ENCODE measurements at places on chromosomes 2 and 18.
A peak's percentile ranks its signal among the peaks of the same experiment; 100 is the strongest.

GRCh38 chr2:41963661-41964525, 83.9 kb upstream of the PKDCC start:
- DNase-seq, result peak; percentile 95

DNA sequence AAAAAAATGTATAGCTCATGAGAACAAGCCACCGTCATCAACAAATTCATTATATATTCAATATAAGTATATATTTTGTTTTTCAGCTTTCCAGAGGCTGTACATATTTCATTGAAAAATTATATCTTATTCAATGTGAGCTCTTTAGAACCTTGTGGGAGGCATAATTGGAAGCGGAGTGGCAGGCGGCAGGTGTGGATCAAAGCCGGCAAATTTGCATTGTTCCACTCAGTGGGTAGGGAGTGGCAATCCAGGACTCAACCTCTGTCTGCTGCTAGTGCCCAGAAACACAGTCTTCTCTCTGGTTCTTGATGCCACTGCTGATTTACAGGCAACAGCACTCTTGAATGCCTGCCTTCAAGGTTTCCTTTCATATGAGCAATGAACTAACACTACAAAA, 46.9 kb downstream of the GCA start:
- DNase-seq, result no peak

GRCh38 chr18:5620289-5620688, 76.5 kb upstream of the EPB41L3 start:
- no peak for DNase-seq

DNA sequence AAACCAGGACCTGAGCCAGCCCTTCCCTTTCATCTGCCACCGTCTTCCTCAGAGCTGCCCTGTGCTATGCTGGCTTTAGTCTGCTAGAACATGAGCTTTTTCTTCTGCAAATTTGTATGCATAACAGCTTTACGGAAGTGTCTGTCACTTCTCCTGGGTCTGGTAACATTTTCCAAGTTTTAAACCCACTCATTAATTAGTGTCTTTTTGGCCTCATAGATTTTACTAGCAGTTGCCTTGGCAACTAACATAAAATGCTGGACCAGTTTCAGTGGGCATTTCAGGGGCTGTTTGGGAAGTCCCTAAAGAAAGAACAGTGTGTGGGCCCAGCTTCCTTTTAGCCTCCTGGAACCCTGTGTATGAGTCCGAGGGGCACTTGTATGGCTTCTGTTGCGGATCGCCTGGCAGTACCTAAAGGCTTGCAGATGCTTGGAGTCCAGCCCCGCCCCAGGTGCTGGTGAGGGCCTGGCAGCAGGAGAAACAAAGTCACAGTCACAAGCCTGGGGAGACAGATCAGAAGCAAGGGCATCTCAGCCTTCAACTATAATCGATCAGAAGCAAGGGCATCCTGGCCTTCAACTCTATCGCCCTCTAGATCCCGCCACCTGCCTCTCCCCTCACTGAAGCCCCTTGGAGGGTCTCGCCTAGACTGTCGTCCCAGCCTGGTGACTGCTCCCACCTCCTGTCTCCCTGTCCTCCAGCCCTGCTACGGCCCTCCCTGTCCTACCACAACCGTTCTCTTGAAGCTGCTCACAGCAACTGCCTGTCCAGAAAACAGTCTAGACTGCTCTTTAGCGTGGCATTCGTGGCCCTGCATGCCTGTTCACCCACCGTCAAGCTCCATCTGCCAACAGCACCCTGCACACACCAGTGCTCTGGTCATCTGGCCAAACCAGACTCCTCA, 36.8 kb upstream of the MAPRE3 start:
- no peak for DNase-seq

- DNase-seq, result peak; percentile 54
Measured at GRCh38 chr2:232287316-232287715, 91.2 kb upstream of the ALPP start.

- no peak for DNase-seq
Measured at GRCh38 chr2:223801736-223802135, 35.6 kb downstream of the AP1S3 start.

DNA sequence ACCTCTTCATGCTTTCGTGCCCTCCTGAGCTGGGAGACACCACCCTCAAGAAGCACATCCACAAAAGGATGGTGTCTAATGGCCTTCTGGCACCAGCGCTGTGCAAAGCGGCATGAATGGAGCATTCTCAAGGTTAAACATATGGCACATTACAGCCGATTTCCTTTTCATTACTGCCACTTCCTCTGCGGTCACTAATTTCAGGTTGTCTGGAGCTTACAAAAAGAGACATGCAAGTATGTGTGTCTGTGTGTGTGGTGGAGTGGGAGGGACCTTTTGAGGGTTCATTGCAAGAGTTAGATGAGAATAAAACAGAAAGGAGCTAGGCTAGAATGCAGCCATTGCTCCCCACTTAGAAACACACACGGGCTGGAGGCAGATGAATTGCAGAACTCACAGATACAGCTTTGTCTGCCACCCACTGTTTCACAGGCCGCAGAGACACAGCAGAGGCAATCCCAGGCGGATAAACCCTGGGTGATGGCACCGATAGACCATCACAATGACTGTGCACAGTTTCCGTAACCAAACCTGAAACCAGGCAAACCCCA, 76.0 kb downstream of the TGIF1 start:
- no peak for DNase-seq

DNA sequence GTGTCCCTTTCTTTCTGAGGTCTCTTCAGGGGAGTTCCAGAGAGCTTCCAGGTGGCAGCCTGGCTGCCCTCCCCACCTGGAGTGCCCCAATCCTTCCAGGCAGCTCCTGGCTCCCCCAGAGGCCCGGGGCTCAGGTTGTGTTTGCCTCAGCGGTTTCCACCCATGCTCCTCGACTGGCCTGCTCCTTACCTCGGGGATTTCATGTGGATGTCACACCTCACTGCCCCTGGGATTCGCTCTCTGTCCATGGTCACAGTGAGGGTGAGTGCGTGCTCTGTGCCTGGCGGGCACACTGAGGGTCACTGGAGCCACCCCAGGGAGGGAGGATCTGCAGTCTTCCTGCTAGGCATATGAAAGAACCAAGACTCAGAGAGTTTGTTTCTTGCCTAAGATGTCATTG, 2.1 kb upstream of the TOGARAM2 start:
- peak; percentile 35 for DNase-seq

DNA sequence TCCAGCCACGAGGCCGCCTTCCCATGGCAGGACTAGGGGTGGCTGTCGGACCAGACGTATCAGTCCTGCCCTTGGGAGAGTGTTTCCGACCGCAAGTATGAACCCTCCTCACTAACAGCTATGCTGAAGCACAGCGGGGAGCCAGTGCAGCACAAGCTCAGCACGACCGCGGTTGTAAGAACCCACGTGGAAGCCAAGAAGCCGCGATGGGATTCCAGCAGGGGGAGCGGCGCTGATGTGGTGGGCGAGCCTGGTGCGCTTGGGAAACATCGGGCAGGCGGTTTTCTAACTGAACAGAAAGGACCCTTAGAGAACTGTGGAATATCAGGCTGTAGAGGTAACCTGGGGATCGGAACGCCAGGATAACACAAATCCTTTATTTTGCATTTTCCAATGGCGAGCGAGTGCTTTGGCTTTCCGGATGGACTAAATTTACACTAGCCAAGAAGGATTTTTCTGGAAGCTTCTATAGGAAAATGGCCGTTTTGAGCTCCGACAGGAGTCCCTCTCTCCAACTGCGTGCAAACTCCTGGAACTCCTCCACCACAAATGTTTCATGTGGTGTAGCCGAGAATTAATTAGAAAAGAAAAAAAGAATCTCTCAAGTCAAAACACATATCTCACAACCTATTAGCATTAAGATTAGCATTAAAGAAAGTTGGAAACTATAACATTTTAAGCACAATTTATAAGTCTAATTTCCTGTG, 132.0 kb upstream of the MYCN start:
- DNase-seq, result no peak

DNA sequence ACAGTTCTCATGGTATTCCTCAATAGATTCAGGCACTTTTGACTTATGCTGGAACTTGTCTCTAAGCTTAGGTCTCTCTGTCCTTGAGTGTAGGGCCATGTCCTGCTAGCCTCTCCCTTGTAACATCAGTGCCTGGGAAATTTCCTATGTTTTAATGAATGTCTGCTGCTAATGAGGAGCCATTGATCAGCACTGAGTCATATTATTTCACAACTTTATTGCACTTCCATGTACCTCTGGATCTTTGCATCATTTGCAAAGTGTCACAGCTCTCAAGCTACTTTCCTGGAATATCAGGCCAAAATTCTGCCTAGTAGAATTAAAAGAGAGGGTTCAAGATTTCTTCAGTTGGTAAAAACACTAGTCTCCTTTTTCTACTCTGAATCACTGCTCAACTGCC, 102.5 kb downstream of the GAREM1 start:
- no peak for DNase-seq

DNA sequence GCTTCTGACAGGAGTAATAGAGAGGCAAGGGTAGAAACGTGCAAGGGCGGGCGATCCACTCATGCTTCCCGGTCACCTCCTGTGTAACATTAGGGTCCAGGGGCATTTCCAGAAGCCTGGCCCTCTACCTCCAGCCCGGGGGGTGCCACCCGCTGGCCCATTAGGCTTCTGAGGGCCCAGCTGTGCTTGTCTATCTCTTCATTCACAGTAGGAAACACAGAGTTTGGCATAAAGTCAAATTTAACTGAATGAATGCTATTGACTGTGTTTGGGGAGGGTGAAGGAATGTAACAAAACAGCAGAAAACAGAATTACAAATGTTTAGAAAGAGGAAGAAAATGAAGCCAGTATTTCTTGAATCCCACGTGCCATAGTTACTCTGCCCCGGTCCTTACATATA, 112.4 kb upstream of the SLC66A3 start:
- no peak for DNase-seq

DNA sequence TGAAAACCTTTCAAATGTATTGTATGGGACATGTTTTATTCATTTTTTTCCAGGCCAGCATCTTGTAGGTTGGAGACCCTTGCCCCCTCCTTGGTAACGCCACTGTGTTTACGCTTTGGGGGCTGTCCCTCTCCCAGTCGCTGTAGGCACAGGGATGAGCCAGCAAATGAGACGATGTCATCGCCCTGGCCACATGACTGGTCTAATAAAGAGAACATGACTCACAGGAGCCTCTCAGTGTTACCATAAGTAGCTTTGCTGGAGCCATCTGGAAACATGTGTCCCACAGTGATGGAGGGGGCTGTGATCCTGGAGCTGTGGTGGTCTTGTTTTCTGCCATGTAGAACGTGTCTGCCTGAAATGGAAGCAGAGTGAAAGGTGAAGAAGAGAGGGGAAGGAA, 78.9 kb downstream of the CD8B2 start:
- DNase-seq, result no peak

DNA sequence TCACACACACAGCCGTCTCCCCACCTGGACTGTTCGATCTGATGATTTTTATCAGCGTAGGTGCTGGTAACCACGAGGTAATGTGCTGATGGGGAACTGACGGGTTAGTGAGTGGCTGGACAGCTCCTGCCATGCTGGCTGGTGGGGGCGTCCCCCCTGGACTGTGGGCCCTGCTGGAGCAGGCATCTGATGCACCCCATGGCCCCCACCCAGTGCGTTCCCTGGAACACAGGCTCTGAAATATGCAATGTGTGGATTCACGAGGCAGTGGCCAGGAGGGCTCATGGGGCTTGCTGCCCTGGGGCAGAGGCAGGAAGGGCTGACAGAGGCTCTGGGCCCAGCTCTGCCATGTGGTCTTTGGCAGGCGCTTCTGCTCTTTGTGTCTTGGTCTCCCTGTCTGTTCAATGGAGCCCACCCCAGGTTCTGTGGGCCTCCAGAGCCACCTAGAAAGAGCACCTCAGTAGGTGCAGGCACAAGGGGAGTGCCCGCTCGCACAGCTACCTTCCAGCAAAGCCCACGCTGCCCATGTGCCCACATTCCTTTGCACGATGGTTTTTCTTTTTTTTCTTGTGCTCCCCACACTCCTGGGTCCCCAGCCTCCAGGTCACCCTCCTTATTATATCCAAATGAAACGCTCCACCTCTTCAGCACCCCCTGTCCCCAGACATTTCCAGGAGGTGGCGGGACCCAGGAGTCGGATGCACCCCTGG, 10.3 kb upstream of the PXDN start:
- no peak for DNase-seq

- DNase-seq, result no peak
Measured at GRCh38 chr2:1101011-1101782, 150.5 kb downstream of the SNTG2 start.

DNA sequence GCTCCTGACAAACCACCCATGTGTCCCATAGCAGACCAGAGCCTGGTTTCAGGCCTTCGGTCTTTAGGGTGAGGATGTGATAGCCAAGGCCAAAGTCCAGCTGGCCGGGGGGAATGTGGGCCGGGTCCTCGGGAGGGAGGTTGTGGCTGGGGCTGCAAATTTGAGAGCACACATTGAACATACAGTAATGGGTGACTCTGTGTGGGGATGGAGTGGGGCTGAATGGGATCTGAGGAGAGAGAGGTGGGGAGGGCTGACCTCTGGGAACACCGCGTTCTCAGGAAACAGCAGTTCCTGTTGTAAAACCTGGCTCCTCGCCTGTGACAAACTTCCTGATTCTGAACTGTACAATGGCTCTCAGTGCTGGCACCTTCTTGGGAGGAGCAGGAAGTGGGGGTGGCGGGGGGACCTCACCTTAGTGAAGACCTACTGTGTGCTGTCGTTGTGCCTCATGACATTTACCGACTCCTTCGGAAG, 48.8 kb downstream of the MCFD2 start:
- no peak for DNase-seq

DNA sequence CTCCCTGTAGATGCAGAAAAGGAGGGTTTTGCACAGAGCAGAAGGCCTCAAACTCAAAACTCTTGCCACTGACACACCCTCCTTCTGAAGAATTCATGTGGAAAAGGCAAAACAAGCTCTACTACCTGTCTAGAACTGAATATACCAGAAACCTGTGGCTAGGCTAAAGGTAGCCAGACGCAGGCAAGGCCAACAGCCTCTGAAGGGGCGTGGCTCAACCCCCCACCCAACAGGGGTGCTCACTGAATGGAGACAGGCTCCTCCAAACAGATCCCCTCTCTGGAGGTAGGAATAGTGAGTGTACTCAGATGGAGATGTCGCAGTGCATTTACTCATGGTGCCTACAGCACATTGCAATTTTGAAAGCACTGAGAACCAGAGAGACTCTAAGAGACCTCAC, 3.0 kb upstream of the STK17B start:
- DNase-seq, result no peak

DNA sequence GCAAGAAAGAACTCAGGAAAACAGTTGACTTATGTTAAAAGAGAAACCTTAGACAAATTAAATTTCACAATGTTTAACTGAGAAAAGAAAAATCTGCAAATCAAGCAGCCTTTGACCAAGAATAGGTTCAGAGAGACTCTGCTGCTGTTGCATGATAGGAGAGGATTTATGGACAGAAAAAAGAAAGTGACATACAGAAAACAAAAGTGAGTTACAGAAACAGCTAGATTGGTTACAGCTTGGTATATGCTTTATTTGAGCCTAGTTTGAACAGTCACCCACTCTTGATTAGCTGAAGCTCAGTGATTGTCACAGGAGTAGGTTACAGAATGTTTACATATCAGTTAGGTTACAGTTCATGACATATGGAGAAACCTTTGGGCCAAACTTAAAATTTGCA, 258.2 kb upstream of the SPOPL start:
- DNase-seq, result peak; percentile 35
